ENCODE measurements at places on chromosomes 1 and 21.

DNA sequence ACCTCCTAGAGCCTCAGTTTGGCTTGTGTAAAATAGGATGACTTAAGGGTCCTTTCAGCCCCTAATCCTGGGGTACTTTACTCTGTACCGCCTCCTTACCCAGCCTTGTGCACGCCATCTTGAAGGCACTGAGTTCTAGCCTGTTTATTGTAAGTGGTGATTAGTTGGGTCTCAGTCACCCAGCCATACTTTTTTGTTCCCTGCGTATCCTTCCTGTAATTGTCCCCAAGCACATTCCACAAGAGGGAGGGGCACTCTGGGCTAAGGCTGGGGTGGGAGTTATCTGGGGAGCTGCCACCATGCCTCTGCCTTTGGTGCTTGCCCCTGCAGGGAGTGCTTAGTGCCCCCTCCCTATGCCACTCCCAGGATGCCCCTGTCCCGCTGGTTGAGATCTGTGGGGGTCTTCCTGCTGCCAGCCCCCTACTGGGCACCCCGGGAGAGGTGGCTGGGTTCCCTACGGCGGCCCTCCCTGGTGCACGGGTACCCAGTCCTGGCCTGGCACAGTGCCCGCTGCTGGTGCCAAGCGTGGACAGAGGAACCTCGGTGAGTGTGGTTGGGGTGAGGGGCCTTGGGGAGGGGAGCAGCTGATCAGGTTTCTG, 856 bp downstream of the FDPS start:
- DNase-seq: no peak

GRCh38 chr1:114756949-114757454, 782 bp downstream of the CSDE1 start:
- DNase-seq: no peak

- peak; percentile 36 for DNase-seq
Observed at GRCh38 chr1:182170891-182171461, 109.5 kb upstream of the ZNF648 start.

DNA sequence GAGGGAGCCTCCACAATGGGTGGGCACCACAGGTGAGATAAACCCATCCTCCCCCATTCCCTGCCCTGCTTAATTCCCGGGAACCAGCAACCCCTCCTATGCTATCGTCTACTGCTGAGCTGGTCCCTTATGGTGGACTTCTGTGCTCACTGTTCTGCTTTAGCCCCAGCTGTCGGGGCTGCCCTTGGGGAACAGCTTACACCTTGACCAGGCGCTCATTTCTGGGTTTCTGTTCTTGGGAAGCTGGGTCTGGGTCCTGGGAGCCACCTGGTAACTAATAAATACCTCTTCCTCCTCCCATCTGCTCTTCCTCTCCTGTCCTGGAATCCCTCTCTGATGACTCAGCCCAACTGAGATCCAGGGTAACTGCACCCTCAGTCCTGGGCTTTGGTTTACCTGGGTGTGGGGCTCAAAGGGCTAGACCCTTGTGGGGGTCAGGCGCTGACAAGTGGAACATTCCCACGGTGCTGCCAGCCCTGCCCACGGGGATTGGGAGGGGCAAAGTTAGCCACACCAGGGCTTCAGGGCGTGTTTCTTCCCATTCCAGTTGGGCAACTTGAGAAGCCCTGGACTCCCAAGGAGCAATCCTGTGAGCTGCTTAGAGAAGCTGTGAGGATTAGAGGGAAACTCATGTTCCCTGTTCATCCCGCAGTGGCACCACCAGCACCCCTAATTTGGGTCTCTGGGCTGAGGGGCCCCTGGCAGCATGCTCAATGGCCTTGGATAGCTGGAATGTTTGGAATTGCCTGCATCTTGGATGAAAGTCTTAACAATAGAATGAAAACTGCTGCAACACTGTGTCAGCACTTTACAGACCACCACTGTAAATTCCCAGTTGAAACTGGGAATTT, 1.6 kb downstream of the PCAT6 start:
- DNase-seq: no peak

DNA sequence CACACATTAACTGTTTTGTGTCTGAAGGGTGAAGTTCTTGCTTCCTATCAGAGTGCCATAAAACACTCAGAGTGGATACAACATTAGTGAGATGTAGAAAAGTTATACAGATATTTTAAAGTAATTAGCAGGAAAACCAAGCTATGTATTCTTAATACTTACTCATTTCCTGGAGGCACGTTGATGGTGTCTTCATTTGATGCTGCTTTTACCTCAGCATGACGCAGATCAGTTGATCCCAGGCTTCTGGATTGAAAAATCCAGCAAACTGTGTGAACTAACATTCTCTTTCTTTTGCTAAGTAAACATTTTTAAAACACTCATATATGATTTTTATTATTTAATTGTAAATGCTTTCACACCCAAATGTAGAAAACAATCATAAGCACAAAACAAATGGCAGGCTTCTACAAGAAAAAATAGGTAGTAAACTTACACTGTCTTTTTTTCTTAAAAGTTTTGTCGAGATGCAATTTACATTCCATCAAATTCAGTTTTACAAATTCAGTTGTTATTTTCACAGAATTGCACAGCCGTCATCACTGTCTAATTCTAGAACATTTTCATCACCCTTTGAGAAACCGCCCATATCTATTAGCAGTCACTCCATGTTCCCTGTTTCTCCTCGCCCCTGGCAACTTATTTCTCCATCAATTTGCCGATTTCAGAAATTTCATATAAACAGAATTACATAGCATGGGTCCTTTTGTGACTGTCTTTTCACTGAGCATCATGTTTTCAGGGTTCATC, 198.9 kb downstream of the LRRC7 start:
- DNase-seq: no peak

DNA sequence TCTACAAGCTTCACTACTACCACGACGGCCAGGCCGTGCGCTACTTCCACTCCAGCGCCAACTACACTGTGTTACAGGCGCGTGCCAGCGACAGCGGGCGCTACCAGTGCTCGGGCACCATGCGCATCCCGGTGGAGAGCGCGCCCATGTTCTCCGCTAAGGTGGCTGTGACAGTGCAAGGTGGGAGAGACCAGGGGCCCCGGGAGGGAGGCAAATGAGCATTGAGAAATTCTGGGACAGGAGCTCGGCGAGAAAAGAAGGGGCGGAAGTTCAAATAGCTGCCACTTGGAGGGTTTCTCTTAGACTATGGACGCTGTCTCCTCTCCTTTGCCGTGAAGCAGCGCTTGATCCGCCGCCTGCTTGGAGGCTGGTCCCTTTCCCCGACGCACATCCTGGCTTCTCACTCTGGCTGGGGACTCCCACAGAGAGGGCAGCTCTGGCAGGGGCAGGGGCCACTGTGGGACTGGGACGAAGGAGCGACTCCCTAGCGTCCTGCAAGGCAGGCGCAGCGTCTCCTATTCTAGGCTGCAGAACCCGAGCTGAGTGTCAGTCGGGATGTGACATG, 4.6 kb downstream of the FCRLB start:
- DNase-seq: no peak

DNA sequence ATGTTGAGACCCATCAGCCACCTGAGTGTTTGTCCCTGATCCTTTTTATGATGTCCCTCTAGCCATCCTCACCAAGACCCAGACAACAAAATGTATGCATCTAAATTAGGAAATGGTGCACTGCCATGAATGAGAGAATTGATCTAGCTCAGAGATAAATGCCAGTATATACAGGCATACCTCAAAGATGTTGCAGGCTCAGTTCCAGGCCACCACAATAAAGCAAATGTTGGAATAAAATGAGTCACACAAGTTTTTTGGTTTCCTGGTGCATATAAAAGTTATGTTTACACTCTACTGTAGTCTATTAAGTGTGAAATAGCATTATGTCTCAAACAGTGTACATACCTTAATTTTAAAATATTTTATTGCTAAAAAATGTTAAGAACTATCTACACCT, 63.9 kb downstream of the CHIA start:
- DNase-seq: no peak

DNA sequence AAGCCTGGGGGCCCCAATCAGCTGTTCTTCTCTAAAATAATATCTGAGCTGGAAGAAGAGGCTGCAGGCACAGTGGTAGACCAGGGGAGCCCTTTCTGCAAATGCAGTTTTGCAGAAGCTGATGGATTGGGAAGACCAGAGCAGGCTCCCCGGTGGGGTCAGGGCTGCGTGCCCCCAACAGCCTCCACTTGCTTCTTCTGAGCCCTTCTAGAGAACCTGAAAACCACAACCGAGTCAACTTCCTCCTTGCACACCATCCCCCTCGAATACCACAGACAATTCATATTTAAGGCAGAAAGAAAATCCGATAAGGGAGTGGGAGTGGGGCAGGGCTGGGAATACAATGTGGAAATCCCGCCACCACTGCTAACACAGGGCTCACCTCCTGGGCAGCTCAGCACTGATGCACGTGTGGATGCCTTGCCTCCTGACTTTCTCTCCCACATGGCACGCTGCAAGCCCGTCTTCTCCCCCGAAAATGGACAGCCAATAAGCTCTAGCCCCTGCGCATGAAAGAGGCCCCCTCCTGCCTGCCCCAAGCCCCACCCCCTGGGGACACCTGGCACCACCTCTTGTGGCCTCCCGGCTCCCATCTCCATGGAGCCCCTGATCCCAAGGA, 25.4 kb upstream of the ALDH4A1 start:
- DNase-seq: peak; percentile 79

GRCh38 chr1:246793356-246793896, 69.2 kb downstream of the SCCPDH start:
- no peak for DNase-seq

DNA sequence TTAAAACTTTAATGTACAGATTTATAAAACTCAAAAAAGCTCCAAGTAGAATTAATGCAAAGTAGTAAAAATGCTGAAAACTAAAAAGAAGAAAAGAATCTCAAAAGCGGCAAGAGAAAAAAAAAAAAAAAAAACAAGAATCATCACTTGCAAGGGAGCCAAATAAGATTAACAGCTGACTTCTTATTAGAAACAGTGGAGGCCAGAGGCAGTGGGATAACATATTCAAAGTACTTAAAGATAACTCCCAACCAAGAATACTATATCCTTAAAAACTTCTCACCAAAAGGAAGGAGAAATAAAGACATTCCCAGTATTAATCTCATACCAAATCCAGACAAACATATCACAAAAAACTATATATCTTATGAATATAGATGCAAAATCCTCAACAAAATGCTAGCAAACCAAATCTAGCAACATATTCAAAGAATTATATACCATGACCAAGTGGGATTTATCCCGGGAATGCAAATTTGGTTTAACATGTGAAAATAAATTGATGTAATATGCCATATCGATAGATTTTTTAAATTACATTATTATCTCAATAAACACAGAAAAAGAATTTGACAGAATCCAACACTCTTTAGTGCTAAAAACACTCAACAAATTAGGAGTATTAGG, 62.7 kb downstream of the CAMK2N1 start:
- DNase-seq: no peak

GRCh38 chr21:45409466-45410150, 4.6 kb downstream of the COL18A1 start:
- no peak for DNase-seq

DNA sequence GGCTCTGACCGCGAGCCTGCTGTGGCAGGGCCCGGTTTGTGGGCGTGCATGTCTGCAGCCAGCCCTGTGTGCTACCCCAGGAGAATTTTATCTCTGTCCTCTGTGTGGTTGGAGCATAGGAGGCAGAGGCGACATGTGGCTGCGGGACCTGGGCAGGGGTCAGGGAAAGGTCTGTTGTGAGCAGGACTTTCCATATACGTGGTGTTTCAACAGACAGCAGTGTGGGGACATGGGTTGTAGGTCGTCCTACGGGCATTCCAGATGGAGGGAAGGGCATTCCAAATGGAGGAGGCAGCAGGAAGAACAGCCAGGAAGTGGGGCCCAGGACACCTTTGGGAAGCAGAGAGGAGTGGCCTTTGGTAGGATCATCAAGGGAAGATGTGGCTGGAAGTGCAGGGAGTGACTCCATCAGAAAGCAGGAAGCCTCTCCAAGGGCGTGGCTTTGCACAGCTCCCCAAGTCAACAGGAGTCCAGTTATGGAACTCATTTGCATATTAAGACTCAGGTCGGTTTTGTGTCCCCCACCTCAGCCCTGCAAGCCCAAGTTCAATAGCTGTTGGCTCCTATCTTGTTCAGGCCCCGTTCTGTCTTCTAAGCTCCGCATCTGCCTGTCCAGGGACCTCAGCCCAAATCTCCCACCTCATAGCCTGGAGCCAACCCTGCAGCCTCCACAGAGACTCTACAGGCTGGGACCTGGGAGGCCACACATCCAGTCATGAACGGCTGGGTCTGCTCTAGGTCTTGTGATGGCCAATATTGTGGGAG, 309.1 kb downstream of the MATN1 start:
- peak; percentile 11 for DNase-seq

DNA sequence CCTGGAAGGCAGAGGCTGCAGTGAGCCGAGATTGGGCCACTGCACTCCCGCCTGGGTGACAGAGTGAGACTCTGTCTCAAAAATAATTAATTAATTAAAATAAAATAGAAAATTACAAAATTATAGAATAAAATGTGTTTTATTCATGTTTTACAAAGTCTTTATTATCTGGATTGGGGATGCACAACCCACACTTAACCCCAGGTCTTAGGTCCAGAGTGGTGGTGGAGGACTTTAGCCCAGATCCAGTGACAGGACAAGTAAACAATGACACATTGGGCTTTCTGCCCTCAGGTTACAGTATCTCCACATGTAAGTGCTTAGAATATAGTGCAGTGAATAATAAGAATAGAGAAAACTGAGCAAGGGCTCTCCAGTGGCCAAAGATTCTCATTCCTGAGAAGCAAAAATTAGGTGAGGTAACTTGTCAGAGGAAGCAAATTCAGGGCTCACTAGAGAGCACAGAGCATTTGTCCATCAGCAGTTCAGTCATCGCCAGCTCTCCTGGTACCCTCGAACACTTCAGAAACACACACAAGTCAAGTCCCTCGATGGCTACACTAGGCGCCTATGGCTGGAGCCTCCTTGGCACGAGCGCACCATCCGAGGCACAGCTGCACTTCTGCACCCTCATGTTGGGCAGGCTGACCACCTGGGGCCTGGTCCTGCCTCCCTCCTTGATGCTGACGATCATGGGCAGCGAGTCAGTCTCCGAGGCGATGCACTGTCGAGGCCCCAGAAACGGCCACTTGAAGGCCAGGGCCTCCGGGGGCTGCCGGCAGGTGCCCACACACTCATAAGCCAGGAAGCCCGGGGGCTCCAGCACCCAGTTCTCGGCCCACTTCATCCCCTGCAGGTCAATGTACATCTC, 2.6 kb downstream of the LEFTY1 start:
- DNase-seq: no peak
